ENCODE measurements at places on chromosomes 13 and 19.
A peak's percentile ranks its signal among the peaks of the same experiment; 100 is the strongest.

GRCh38 chr13:43441899-43442499 lies 344.8 kb downstream of the ENOX1 start:
- no peak for DNase-seq

DNA sequence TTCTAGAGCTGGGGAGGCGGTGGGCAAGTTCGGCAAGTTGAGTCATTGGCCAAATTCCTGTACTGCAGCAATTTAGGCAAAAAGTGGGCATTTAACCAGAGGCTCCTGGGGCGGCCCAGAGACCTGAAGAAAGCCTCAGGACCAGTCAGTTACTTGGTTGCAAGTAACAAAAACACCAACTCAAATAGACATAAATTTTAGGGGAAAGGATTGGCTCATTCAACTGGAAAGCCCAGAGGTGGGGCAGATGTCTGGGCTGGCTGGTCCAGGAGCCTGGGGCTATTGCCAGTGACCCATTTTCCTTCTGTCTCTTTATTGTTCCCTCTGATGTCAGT lies 97.1 kb downstream of the SIPA1L3 start:
- no peak for DNase-seq

- DNase-seq: no peak
Measured at GRCh38 chr19:46361915-46362314, 15.0 kb downstream of the PPP5C start.

GRCh38 chr13:27524981-27525975 lies 74.9 kb upstream of the MTIF3 start:
- no peak for DNase-seq

GRCh38 chr13:47794963-47795362 lies 206.1 kb downstream of the SUCLA2 start:
- DNase-seq: no peak

- peak; percentile 41 for DNase-seq
Measured at GRCh38 chr13:48156466-48156865, 61.6 kb upstream of the MED4 start.

DNA sequence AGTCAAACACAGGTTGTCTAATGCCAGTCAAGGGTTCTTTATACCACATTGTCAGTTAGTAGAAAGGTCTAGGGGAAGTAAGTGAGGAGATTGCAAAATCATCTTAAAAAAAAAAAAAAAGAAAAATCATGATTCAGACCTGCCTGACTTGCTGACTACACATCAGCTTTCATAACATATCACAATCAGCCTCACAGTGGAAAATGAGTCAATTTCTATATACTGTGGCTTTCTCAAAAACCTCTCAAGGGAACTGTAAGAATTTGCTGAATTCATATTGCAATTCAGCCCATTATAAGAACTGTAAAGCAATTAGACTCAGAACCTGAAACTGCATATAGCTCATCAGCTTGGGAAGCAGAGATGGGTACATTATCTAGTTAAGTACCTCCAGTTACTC lies 75.3 kb upstream of the GPC6 start:
- no peak for DNase-seq

DNA sequence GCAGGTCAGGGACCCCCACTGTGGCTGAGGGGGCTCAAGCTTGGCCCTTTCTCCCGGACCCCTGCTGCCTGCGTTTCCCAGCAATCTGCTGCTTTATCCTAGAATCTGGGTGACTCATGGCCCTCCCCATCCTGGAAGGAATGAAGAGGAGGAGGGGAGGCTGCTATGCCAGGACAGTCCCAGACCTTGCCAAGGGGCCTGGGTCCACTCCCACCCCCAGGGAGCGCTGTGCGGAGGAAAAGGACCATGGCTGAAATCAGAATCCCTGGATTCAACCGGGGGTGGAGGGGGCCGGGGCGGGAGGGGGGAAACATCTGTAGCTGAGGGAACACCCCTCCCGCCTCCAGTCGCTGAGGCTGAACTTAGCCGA lies 20.5 kb downstream of the ZNF114 start:
- no peak for DNase-seq

DNA sequence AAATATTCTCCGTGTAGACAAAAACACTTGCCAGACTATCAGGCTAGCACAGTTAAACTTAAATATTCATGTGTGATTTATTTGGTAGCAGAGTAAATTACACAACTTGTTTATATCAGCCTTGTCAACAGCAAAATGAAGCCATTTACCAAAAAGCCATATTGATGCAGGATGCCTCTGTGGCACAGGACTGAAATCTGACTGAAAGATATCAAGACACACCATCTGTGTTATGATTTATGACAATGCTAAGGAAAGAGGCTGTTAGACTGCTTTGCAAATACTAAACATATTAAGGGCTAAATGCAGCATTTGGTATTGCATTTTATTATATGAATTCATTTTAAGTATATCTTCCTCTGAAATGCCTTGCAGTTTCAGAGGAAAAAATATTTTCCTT lies 44.8 kb upstream of the FNDC3A start:
- DNase-seq: no peak
